Sigmoid colon (tissue), 7 donors: ENCODE measurements at places on chromosomes 12 and 14.

DNA sequence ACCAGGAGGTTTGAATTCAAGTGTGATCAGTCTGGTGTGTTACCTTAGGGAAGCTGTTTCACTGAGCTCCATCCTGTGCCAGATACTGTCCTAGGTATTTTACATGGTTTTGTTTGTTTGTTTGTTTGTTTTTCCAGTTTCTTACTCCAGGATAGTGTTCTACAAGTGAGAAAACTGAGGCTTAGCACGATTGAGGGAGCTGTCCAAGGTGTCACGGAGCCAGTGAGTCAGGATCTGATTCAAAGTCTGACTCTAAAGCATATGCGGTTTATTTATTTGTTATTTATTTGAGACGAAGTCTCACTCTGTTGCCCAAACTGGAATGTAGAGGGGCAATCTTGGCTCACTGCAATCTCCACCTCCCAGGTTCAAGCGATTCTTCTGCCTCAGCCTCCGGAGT lies 79.7 kb upstream of the GNG2 start:
- no peak overlapping the region for H3K4me3 ChIP-seq
- no peaks in the 10 kb centered on the region for H3K27me3 ChIP-seq
- no peak for DNase-seq
- peaks cover 24% of the 10 kb centered on the region for H3K4me1 ChIP-seq

- no peaks in the 10 kb centered on the region for H3K36me3 ChIP-seq
- H3K27ac ChIP-seq = peak overlapping the region; percentile 86
- H3K27me3 ChIP-seq = no peaks in the 10 kb centered on the region
- peaks cover 66% of the 10 kb centered on the region for H3K4me1 ChIP-seq
- DNase-seq = no peak
Observed at GRCh38 chr12:27782481-27782880, 2.4 kb upstream of the MANSC4 start.

- H3K27me3 ChIP-seq = no peaks in the 10 kb centered on the region
- H3K36me3 ChIP-seq = no peaks in the 10 kb centered on the region
- no peak overlapping the region for H3K4me3 ChIP-seq
- peaks cover under 1% of the 10 kb centered on the region for H3K4me1 ChIP-seq
- no peak for DNase-seq
Observed at GRCh38 chr12:89389755-89390661, 37.7 kb upstream of the DUSP6 start.

DNA sequence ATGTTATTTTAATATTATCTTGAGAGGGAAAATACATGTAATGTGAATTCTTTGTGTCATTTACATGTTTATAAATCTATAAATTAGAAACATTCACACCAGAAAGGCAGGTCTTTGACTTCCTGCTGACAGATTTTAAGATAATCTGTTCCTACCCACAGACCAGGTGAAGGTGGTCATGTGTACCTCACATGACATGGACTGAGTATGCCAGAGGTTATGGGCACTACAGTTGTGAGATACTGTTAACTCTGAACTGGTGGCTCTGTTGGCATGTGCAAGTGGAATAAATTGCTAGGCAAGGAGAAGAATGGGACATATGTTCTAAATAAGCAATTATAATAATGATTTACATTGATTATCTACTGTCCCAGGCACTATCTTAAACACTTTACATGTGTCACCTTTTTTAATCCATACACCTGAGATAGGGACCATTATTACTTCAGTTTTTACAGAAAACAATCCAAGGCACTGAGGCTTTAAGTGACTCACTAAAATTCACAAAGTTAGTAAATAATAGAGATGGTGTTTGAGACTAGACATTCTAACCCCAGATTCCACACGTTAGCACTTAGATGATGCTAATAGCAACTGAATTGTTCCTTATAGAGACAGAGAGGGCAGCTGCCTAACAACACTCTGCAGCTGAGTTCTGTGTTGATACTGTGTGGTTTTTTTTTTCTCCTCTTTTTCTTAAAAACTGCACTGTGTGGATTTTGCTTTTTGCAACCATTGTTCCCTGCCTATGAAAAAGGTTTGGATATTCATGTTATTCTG lies 23.8 kb downstream of the SLC16A7 start:
- H3K27me3 ChIP-seq = no peaks in the 10 kb centered on the region
- no peak for DNase-seq
- H3K4me3 ChIP-seq = no peak overlapping the region
- no peaks in the 10 kb centered on the region for H3K36me3 ChIP-seq

DNA sequence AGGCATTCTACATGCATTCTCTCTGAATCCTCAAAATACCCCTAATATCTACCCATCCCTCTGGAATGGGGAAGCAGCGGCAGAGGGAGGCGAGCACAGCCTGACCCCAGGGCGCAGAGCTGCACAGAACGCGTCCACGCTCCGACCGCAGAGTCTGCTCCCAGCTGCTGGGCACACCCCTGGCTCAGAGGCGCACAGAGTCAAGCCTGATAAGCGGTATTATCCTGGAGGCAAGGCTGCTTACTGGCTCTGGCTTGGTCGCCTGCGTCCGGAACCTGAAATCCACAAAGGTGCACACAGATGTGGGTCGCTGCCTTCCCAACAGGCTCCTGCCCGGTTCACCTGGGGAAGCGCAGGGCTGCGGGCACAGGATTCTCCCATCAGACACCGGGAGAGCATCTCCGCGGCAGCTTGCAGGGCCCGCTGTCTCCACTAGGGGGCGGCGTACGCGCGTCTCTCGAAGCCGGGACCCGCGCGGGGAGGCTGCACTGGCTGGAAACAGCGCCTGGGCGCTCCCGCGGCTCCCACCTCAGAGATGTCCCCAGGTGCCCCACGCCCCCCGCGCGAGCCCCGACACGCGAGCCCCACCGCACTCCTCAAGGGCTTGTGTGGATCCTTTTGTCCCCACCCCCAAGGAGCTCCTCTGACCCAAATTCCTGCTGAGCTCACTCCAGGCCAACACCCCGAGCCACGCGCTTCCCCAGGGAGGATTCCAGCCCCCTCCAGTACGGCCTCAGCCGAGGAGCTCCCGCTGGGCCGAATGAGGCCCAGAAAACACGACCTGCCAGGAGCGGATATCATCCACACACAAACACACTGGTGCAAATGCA lies 120.1 kb upstream of the FZD10 start:
- H3K36me3 ChIP-seq = no peaks in the 10 kb centered on the region
- DNase-seq = no peak
- H3K27ac ChIP-seq = no peak overlapping the region
- H3K4me3 ChIP-seq = no peak overlapping the region

GRCh38 chr12:53518381-53518780 lies 11.1 kb upstream of the NPFF start:
- no peak overlapping the region for H3K4me3 ChIP-seq
- no peak for DNase-seq
- H3K4me1 ChIP-seq = no peaks in the 10 kb centered on the region
- H3K27ac ChIP-seq = no peak overlapping the region
- no peaks in the 10 kb centered on the region for H3K27me3 ChIP-seq
- peaks cover 22% of the 10 kb centered on the region for H3K36me3 ChIP-seq
